Inflammatory macrophage treated with lipopolysaccharide for 4 hours (primary cell): ENCODE measurements at places on chromosomes 5 and 9.

GRCh38 chr5:56330806-56331205 is 97.7 kb upstream of the ANKRD55 start:
- peak; percentile 38 for DNase-seq

GRCh38 chr9:127066851-127067136 is 55.6 kb downstream of the ANGPTL2 start:
- peak; percentile 3 for DNase-seq

DNA sequence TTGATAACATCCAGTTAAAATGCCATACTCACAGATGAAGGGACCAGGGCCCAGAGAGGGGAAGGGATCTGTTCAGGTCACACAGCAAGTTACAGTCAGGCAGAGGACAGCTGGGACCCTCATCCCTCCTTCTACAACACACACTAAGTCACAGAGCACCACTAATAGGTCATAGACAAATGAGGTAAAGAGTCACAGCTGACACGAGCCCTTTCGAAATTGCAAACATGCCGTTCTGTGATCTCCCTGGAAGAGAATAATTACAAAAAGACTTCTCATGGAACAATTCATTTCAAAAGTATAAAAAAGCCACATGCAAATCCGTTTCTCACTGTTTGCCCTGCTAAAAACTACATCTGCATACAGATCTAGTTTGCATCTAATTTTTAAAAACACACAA is 15.5 kb downstream of the IGFBPL1 start:
- DNase-seq = no peak

GRCh38 chr5:114418176-114419066 is 56.6 kb downstream of the KCNN2 start:
- DNase-seq = peak; percentile 74

DNA sequence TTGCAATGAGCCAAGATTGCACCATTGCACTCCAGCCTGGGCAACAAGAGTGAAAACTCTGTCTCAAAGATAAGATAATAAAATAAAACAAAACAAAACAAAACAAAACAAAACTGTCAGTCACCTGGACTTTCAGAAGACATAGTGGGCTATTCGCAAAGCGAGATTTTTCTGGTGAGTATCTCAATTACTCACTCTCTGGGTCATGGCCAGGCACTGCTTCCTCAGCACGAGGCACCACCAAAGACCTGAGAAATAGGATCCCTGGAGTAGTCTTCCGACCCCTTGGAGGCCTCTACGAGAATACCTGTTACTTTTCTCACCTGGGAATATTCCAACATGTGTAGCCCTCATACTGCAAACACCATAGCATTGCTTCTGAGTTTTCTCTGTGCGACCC is 201.7 kb upstream of the ZNF618 start:
- no peak for DNase-seq

GRCh38 chr9:130993303-130994030 is 15.5 kb upstream of the LAMC3 start:
- no peak for DNase-seq
